ENCODE measurements at places on chromosomes 5 and 9. TPM values are rescaled to one million over a fixed set of nuclear protein-coding genes. Genes with fewer than 3 reads are reported as not detected.

DNA sequence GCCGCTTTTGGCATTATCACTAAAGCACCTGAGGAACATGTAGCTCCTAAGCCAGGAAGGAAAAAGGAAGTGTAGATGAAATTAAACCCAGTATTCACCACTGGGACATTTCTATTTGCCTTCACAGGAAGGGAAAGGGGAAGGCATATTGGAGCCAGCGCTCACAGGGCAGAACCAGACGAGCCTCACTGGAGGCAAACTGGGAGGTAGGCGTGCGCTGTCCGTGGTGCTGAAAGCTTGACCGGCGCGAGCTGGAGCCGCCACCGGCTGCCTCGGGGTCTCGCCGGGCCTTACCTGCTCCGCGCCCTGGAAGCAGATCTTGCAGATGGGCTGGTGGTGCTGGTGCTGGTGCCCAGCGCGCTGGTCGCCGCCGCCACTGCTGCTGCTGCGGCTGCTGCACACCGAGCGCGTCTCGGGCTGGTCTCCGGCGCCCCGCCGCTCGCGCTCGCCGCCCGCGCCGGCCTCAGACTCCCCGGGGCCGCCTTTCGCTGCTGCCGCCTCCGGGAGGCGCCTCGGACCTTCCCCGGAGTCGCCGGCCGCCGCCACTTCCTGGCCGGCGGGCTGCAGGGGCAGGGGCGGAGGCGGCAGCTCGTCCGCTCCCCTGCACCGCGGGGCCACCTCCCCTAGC, 732 bp downstream of the MARCHF11 start:
- H3K4me3 ChIP-seq, result peak overlapping the region; percentile 22
- no peaks in the 10 kb centered on the region for H3K4me1 ChIP-seq
- H3K36me3 ChIP-seq, result no peaks in the 10 kb centered on the region
- H3K27ac ChIP-seq, result no peak overlapping the region

- peak overlapping the region; percentile 72 for H3K27ac ChIP-seq
- H3K4me1 ChIP-seq, result peaks cover 50% of the 10 kb centered on the region
- no peaks in the 10 kb centered on the region for H3K36me3 ChIP-seq
- H3K4me3 ChIP-seq, result no peak overlapping the region
These were observed 51.2 kb downstream of the SIL1 start for GRCh38 chr5:139146809-139147482.

GRCh38 chr9:113998525-113999255, 79.4 kb downstream of the AMBP start:
- no peak overlapping the region for H3K27ac ChIP-seq
- peak; percentile 64 for DNase-seq
- peaks cover 26% of the 10 kb centered on the region for H3K4me1 ChIP-seq
- no peaks in the 10 kb centered on the region for H3K36me3 ChIP-seq
- no peaks in the 10 kb centered on the region for H3K27me3 ChIP-seq

DNA sequence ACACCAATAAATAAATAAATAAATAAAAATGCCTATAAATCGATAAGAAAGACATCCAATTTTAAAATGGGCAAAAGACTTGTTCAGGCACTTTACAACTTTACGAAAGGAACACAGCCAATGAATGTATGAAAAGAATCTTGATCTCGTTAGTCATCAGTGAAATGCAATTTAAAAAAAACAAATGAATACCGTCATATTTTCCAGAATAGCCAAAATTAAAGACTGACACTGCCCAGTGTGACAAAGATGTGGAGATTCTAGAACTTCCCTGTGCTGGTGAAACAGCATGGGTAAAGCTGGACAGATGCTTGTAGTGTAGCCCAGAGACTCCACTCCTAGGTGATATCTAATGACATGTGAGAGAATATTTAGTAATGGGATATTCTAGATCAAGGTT, 127.1 kb downstream of the GOLPH3 start:
- H3K36me3 ChIP-seq, result no peaks in the 10 kb centered on the region
- H3K27me3 ChIP-seq, result no peaks in the 10 kb centered on the region
- H3K4me1 ChIP-seq, result peaks cover 13% of the 10 kb centered on the region
- no peak for DNase-seq

DNA sequence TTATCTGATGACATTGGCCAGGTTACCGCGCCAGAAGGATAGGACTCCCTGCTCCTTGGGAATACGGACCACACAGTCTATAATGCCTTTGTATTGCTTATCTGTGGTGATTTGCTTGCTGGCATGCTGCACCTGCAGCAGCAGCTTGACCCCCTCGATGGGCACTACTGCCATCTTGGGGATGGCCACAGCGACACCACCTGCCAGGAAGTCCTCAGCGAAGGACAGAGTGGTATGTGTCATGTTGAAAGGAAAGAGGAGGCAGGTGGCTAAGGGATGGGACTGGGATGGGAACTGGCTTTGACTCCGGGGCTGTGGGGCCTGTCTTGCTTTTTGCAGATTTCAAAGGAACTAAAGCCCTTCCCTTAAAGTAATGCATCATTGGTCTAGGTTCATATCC, 50.3 kb upstream of the ACO1 start:
- H3K4me3 ChIP-seq, result no peak overlapping the region
- H3K36me3 ChIP-seq, result no peaks in the 10 kb centered on the region
- no peak overlapping the region for H3K27ac ChIP-seq

DNA sequence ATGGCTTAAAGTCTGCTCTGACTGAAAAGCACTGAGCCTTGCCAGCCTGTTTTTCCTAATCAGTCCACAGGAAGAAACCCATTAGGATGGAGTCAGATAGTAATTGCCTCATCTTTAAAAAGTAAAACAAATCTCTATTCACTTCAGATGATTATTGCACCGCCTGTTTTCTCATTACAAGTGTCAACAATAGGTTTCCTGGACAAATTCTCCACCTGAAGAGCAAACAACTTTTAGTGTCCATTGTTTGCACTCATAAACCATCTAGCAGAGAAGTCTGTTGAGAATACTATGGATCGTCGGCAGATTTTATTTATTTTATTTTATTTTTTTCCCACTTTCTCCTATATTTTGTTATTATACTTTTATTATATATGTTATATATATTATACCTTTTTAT, 20.3 kb downstream of the C5orf63 start:
- H3K4me1 ChIP-seq, result no peaks in the 10 kb centered on the region
- H3K36me3 ChIP-seq, result no peaks in the 10 kb centered on the region
- no peak overlapping the region for H3K27ac ChIP-seq
- no peaks in the 10 kb centered on the region for H3K27me3 ChIP-seq
- no peak for DNase-seq

DNA sequence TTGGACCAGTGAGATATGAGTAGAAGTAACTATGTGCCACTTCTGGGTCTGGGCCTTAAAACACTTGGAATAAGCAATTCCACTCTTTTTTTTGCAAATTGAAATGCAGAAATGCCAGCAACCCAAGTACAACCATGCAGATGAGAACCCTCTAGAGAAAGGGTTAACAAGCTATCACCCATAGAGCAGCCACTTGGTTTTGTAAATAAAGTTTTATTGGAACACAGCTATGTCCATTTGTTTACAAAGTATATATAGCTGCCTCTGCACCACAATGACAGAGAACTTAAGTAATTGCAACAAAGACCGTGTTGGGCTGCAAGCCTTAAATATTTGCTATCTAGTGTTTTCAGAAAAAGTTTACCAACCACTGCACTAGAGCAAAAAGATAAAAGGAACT, 9.8 kb upstream of the TARS1 start:
- no peak overlapping the region for H3K4me3 ChIP-seq
- DNase-seq, result no peak
- no peaks in the 10 kb centered on the region for H3K4me1 ChIP-seq
- no peaks in the 10 kb centered on the region for H3K27me3 ChIP-seq

- DNase-seq, result peak; percentile 100
- peak overlapping the region; percentile 94 for H3K27ac ChIP-seq
- no peaks in the 10 kb centered on the region for H3K36me3 ChIP-seq
These were observed 12.5 kb downstream of the ABL1 start for GRCh38 chr9:130847306-130848217.

DNA sequence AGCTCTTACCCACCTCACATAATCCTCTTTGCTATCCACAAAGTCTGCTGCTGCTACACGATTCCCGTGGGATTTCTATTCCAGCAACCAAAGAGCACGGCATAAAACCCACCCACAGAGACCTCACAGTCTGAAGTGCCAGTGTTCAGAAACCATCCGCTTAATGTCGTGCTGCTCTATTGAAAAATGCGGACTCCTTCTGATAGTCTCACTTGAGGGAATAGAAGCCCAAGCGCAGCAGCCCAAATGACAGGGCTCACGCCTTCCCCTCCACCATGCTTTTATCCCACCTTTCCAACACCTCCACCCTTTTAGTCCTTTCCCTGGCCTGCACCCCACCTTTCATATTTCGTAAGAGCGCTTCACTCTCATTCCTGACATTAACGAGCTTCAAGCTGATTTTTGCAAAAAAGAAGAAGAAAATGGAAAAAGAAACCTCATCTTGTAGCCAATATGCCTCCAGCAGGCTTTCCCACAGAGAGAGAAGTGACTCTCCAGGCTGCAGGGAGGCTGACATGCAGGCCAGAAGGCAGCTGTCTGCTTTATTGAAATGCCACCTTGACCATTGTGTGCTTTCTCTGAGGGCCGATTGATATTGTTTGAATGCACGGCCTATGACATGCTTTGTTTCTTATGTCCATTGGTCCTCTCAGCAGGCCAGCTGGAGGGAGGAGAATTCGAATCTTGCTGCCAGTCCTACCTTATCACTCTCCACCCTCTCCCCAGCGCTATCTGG, 70.6 kb upstream of the PCSK1 start:
- H3K36me3 ChIP-seq, result no peaks in the 10 kb centered on the region
- H3K4me3 ChIP-seq, result no peak overlapping the region
- no peaks in the 10 kb centered on the region for H3K27me3 ChIP-seq
- DNase-seq, result no peak
- H3K4me1 ChIP-seq, result no peaks in the 10 kb centered on the region

DNA sequence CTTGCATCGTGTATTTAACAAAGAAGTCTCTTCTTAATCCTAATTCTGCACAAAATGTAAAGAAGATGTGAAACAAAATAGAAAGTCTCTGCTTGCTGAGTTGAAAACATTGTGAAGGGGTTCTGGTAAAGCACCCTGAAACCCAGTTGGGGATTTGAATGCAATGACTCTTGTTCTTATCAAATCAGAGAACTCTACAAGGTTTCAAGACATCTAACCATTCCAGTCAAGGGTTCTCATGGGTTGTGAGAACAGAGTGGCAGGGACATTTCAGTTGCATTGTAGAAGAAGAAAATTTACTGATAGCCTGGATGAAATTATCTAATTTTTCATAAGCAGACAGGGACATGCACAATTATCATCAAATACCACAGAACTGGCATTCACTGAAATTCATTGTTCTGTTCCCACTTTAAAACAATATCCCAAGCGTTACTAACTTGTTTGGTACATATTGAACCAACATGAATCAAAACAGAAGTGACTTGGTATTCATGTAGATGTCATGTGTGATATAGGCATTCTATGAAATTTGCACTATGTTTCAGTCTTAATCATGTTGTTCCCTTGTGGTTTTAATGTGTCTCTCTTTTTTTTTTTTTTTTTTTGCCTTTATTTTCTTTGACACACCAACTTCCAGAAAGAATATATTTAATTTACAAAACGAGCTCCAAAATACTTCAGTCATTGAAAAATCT, 563.3 kb downstream of the IRX1 start:
- H3K4me3 ChIP-seq, result no peak overlapping the region
- no peaks in the 10 kb centered on the region for H3K36me3 ChIP-seq
- DNase-seq, result no peak
- H3K27ac ChIP-seq, result no peak overlapping the region
- H3K27me3 ChIP-seq, result no peaks in the 10 kb centered on the region

DNA sequence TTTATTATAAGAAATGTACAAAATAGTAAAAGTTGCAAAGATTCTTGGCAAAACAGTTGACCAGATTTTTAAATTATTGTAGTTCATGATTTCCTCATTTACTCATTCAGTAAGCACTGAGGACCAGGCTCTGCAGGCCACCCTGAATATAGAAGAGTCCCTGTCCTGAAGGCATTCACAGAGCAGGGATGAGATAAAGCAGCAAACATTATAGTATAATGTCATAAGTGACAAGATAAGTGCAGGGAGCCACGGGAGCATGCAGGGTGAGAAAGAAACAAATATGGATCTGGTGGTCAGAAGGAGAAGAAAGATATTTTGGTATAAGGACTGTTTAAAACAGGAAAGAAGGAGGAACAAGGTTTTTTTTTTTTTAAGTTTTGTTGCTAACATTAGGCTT, 46.0 kb downstream of the PARP8 start:
- no peaks in the 10 kb centered on the region for H3K27me3 ChIP-seq
- no peak overlapping the region for H3K27ac ChIP-seq
- H3K4me3 ChIP-seq, result no peak overlapping the region
- H3K4me1 ChIP-seq, result peaks cover 26% of the 10 kb centered on the region
- no peaks in the 10 kb centered on the region for H3K36me3 ChIP-seq

GRCh38 chr9:97387504-97387886, 24.4 kb upstream of the TDRD7 start:
- H3K36me3 ChIP-seq, result no peaks in the 10 kb centered on the region
- H3K4me1 ChIP-seq, result peaks cover 7% of the 10 kb centered on the region
- no peaks in the 10 kb centered on the region for H3K27me3 ChIP-seq

DNA sequence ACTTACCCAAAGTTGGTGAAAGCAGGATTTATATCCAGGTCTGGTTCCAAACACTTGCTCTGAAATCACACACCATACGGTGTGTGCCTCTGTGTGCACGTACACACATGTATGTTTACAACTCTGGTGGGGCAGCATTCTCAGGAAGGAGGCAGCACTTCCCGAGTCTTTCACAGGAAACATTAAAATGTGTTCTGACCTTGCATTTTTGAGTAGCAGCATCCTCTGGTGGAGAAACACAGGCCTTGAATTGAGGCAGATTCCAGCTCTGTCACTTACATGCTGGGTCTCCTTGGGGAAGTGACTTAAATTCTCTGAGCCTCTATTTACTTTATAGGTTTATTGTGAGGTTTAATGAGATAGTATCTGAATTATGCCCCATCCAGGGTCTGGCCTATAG, 126.4 kb downstream of the RGS3 start:
- H3K36me3 ChIP-seq, result no peaks in the 10 kb centered on the region
- no peaks in the 10 kb centered on the region for H3K27me3 ChIP-seq
- H3K27ac ChIP-seq, result no peak overlapping the region
- H3K4me1 ChIP-seq, result peaks cover 43% of the 10 kb centered on the region

- H3K27me3 ChIP-seq, result no peaks in the 10 kb centered on the region
- H3K4me3 ChIP-seq, result no peak overlapping the region
- DNase-seq, result no peak
- H3K27ac ChIP-seq, result no peak overlapping the region
- no peaks in the 10 kb centered on the region for H3K36me3 ChIP-seq
These were observed 492.6 kb upstream of the BRINP1 start for GRCh38 chr9:119861842-119862241.

TERT gene
- not detected for total RNA-seq

GRIA1 gene
- not detected for total RNA-seq

PPP1R26 gene
- total RNA-seq, result 7.9 TPM

PCDHB13 gene
- total RNA-seq, result 3.7 TPM

OMD gene
- total RNA-seq, result 10.3 TPM

N4BP3 gene
- total RNA-seq, result 4.9 TPM

CNOT8 gene
- total RNA-seq, result 62.1 TPM

EMB gene
- total RNA-seq, result 10.1 TPM

CFAP90 gene
- 2.5 TPM for total RNA-seq

PCDHGC3 gene
- 78.3 TPM for total RNA-seq

PRKAA1 gene
- 69.0 TPM for total RNA-seq

FAM13B gene
- total RNA-seq, result 44.2 TPM
